ENCODE measurements at places on chromosomes 3 and 15.

DNA sequence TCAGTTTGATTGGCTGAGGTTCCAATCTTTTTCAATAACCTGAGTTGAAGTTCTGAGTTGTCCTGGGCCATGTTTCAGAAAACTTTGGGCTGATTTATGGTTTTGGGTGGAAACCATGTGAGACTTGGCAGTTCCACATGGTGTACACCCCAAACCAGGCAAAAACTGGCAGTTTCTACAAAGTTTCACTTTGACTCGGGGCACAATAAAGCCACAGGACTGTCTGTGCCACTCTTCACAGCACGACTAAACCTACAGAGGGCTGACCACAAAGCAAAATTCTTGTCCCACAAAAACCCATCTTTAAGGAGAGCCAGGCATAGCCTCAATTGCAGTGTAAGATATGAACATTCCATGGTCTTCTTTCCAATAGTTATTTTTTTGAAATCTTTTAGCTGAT is 155.0 kb downstream of the DUT start:
- no peak for DNase-seq

- DNase-seq = no peak
These were observed 178.9 kb downstream of the UACA start for GRCh38 chr15:70584441-70584837.

DNA sequence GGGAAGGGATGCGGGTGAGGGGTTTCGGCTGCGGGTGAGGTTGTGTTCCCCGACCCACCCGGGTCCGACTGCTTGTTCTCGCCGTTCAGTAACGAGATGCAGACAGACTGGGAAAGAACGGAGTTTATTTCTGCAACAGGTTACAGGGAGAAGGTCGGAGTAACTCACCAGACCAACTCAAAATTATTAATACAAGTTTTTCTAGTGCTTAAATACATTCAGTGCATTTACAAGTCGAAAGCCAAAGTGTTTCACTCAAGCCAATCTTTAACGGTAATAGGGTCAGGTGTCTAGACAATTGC is 492 bp upstream of the HIGD1A start:
- no peak for DNase-seq

DNA sequence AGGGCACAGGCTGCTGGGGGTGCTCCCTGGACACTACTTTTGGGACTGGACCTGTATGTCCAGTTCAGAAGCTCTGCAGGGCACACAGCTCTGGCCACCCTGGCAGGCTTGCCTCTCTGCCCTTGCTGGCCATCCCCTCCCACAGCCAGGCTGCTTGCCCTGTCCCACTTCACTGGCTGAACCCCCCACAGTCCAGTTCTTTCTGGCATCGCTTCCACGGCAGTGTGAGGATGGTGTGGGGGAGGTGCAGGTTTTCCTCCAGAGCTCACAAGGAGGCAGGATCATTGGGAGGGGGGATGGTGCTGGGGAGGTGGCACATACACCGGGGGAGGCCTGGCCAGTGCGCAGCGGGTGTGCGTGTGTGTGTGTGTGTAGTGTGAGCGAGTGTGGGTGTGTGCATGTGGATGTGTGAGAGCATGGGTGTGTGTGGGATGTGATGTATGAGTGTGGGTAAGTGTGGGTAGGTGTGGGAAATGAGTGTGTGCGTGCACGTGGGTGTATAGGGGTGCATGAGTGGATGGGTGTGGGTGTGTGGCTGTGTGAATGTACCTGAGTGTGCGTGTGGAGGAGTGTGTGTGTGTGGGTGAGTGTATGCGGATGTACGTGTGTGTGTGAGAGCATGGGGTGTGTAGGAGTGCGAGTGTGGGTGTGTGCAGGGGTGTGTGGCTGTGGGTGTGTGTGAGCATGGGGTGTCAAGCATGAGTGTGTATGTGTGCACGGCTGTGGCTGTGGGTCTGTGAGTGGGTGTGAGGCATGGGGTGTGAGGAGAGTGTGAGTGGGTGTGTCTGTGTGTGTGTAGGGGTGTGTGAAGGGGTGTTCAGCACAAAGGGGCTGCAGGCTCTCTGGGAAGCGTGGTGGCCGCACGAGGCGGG is 155.2 kb downstream of the NSMCE3 start:
- DNase-seq = no peak

DNA sequence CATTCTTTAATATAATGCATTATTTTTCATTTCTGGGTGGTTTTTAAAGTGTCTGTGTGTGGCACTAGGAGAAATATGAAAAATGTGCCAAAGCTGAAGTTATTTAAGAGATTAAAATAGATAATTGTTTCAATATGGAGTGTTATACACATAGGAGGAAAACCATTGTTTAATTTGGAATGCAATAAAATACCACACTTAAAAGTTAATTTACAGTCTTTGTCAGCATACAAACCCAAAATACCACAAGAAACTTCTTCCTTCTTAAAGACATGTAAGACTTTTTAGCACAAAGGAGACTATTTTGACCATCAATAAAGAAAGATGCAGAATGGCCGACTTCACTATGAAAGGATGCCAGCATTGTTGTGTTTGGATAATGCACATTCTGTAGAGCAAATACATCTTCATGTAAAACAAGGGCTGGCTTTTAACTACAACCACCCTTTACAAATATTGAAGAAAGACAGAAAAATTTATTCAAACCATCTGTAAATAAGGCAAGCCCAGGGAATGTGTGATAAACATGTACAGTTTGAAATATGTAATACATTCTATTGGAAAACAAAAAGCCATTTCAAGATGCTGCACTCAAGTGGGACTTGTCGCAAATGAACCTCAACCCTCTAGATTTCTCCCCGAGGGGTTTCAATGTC is 1146.6 kb downstream of the ROBO1 start:
- DNase-seq = no peak

DNA sequence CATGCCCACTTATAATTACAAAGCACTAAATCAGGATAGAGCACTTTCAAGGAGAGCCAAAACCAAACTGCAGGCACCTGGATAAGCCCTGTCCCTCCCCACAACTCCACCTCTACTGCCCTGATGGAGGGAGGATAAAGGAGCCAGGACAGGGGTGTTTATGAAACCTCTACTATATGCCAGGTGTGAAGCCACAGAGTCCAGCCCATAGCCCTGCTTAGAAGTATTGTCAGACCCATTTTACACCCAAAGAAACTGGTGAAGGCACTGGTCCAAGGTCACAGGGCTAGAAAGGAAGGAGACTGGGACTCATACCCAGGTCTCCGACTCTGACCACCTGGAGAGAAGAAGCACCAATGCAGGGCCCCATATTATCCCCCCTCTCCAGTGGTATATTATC is 48.7 kb downstream of the SH3BP5 start:
- no peak for DNase-seq

GRCh38 chr15:48432688-48433087 is 101.5 kb downstream of the DUT start:
- no peak for DNase-seq

DNA sequence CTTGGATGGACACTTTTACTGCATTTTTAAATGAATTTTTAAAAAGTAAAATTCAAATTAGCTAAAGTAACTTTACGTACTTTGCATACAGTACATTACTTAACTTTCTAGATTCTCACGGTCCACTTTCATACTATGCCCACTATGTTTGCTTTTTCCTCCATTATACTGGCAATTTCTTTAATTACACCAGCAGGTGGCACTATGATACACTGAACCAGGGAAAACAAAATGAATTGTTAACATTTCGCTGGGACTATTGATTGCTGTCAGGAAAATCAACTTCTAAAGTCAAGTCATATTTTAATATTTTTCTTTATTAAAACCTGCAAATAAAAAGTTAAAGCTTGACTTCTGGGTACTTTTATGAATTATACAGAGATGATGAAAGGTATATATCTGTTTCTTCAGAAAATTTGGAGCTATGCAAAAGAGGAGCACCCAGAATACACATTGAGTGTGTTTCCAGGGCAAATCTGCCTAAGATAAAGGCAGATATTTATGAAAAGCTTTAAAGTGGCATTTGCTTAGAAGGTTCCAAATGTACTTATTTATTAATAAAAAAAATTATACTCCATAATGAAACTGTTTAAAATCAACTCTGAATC is 21.8 kb upstream of the POU1F1 start:
- DNase-seq = peak; percentile 56

- DNase-seq = no peak
These were observed 5.2 kb downstream of the CACNA2D3 start for GRCh38 chr3:54127499-54128056.

DNA sequence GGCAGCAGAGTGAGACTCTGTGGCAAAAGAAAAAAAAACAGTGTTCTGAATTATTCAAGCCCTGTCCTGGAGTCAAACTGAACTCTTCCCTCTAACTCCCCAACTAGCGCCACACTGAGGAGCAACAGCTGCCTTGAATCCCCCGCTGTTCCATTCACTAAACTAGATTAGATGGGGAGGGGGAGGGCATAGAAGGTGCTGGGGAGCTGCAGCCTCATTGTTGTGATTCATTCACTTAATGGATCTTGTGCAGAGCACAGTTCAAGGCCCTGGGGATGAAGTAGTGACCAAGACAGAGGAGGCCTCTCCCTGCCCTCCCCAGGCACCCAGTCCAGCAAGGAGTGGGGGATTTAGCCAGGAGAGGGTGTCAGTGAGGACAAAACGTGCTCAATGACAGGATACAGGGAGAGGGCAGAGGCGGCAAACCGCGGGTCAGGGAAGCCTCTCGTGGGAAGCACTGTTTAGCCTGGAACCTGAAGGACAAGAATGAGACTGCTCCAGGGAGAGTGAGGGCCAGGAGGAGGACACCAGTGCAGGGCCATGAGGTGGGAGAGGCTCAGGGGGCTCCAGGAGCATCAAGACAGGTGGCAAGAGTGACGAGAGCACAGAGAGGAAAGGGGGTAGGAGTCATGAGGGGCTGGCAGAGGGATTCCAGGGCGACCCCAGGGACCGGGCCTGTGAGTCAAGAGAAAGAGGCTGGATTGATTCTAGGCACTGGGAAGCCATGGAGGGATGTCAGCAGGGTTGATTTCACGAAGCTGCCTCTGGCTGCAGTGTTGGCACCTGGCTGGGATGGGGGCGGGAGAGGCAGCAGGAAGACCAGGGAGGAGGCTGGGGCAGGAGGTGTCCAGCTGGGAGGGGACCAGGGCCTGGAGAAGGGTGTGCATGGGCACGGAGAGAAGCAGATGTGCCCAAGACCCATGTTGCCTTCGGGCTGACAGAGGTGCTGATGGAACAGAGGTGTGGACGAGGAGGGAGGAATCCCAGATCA is 31.4 kb downstream of the ALS2CL start:
- DNase-seq = no peak

DNA sequence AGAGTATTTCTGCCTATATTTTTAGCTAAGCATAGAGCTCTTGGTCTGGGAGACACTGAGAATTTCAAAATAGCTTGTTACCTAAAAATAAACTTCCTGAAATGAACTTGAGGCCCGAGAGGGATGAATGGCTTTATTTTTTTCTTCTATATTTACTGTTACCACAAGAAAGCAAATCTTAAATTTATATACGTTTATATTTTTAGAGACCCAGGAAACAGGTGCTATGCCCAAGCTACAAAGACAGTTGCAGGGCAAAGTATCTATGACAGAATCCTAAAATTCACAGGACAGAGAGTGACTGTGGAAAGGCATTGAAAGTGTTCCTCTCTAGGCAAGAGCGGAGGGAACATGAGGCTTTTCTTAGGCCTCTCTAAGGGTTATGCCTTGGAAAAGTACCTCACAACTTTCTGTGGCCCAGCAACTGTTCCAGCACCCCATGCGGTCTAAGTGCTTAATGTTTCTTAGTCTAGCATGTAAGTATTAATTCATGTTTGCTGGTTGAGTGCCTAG is 36.5 kb downstream of the TGFBR2 start:
- DNase-seq = no peak

- no peak for DNase-seq
These were observed 99.8 kb downstream of the SLMAP start for GRCh38 chr3:57855943-57856342.

- no peak for DNase-seq
These were observed 82.0 kb downstream of the BOC start for GRCh38 chr3:113293348-113293747.

GRCh38 chr3:195458316-195458717 is 15.5 kb upstream of the ACAP2 start:
- DNase-seq = no peak

DNA sequence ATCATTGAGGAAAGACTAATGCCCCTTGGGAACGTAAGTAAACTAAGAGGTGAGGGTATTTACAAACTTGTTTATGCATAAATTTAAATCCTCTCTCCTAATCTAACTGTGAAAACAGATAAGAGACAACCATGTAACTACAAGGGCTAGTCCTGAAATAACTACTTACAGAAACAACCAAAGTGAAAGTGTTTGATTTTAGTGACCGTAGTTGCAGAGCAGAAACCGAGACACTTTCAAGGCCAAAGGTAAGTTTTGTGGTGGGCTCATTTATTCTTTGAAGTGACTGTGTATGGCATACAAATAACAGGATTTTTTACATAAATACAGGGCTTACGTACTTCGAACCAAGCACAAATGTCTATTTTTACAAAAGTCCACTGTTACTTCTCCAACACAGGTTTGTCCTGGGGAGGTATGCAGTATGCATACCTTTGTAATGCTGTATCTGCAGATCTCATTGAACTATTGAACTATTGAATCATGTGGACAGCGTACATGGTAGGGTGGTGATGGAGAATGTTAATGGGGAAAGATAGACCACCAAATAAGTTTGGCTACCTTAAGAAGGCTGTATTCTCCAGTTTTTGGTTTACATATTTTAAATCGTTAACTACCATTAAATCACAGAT is 99.6 kb upstream of the RBMS3 start:
- DNase-seq = no peak

GRCh38 chr15:88635318-88635717 is 3.5 kb upstream of the ISG20 start:
- DNase-seq = no peak

DNA sequence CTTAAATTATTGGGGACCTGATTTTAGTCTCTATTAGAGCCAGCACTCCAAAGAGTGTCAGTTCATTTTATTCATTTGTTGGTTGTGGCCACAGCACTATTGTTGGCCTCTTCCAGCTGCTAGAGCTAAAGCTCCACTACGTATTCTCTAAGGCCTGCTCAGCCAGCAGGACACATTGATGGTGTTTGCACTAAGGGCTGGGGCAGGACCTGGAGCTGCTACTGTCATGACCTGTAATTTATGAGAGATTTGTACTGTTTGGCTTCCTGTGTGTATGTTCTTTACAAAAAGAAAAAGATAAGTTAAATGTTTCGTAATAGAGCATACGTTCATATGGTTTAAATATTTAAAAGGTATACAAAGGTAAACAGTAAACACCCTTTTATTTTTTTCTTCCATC is 8.1 kb downstream of the GFM1 start:
- DNase-seq = no peak

- peak; percentile 60 for DNase-seq
These were observed 106.7 kb downstream of the GHSR start for GRCh38 chr3:172341482-172342059.

- DNase-seq = no peak
These were observed 2.2 kb upstream of the MUSTN1 start for GRCh38 chr3:52836986-52837385.

- DNase-seq = no peak
These were observed 178.3 kb downstream of the UACA start for GRCh38 chr15:70584838-70585706.

DNA sequence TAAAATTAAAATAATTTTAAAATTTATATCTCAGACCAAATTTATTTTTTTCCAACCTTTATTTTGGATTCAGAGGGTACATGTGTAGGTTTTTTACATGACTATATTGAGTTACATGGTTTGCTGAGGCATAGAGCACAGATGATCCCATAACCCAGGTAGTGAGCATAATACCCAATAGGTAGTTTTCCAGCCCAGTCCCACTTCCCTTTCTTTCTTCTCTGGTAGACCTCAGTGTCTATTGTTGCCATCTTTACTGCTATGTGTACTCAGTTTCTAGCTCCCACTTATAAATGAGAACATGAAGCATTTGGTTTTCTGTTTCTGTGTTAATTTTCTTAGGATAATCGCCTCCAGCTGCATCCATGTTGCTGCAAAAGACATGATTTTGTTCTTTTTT is 338.1 kb downstream of the EFHB start:
- no peak for DNase-seq
